ENCODE measurements at places on chromosomes 7 and 10.

GRCh38 chr7:74013539-74014272 lies 14.3 kb upstream of the ELN start:
- DNase-seq, result no peak

- no peak for DNase-seq
These were observed 79.0 kb upstream of the TMEM168 start for GRCh38 chr7:112869111-112869774.

GRCh38 chr10:43079856-43080255 lies 3.0 kb downstream of the RET start:
- DNase-seq, result no peak

GRCh38 chr7:16926283-16926682 lies 44.5 kb upstream of the AGR3 start:
- DNase-seq, result no peak

GRCh38 chr7:64947252-64948000 lies 43.4 kb downstream of the ZNF117 start:
- DNase-seq, result no peak

GRCh38 chr7:140235114-140235513 lies 58.3 kb upstream of the KDM7A start:
- DNase-seq, result no peak

- DNase-seq, result no peak
These were observed 166.7 kb upstream of the BET1 start for GRCh38 chr7:94170836-94171235.

- no peak for DNase-seq
These were observed 117.2 kb upstream of the SEMA3C start for GRCh38 chr7:81036057-81036456.

- no peak for DNase-seq
These were observed 237.9 kb downstream of the ADARB2 start for GRCh38 chr10:1499359-1499957.

- no peak for DNase-seq
These were observed 40.4 kb downstream of the PHTF2 start for GRCh38 chr7:77838929-77839491.

- no peak for DNase-seq
These were observed 139.7 kb upstream of the ABCB5 start for GRCh38 chr7:20475756-20476155.

DNA sequence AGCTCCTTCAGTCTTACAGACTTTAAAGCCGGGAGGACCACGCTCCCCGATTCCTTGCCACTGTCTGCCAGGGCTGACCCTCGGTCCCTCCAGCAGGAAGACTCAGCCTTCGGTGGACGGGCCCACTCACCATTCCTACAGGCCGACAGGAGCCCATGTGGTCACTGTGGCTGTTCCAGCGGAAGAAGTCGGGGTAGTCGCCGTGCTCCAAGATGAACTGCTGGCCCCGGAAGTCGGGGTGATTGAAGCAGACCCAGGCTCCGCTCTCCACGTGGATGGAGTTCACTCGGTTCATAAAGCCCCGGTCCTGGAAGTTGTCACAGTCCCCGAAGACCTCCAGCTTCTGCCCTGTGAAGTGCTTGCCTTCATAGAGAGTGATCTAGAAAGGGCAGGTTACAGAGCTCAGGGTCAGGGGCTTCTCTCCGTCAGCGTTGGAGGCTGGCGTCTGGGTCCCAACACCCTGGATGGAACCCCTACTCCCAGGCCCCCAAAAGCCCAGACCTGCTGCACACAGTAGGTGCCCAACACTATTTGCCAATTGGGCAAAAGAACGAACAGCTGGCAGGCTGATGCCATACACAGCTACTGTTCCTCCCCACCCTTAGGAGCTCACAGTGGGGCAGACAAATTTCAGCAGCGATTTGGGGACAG lies 1.9 kb downstream of the CRYGN start:
- DNase-seq, result no peak

DNA sequence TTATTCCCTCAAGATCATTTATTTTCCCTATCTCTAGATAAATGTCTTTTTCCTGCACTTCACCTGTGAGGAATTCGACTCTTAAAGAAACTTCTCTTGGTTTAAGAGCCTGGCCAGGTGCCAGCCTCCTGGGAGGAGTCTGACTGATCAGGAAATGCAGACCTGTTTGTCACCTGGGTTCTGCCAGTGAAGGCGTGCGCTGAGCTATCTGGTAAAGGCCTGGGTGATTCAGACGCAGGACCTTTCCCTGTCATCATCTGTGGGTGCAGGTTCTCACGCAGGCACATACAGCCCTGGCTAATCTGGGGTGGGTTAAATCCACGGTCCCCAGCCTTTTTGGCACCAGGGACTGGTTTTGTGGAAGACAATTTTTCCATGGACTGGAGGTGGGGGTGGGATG lies 65.3 kb upstream of the AQP1 start:
- DNase-seq, result no peak

GRCh38 chr7:4205828-4206227 lies 476.3 kb upstream of the FOXK1 start:
- no peak for DNase-seq

DNA sequence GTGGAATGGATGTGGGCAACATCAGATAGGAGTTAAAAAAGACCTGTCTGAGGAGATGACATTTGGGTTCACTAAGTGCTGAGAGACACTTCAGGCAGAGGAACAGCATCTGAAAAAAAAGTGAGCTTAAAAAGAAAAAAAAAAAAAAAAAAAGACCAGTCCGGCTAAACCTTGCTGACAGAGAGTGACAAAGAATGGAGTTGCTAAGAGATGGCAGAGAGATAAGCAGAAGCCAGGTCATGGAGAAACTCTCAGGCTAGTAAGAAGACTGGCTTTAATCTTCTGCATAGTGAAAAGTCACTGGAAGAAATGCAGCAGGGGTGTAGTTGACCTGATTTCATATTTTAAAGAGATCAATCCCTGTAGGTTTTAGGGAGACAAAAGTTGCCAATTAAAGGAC lies 711.1 kb upstream of the SEMA3D start:
- no peak for DNase-seq

GRCh38 chr10:126945351-126946030 lies 40.3 kb downstream of the DOCK1 start:
- no peak for DNase-seq

DNA sequence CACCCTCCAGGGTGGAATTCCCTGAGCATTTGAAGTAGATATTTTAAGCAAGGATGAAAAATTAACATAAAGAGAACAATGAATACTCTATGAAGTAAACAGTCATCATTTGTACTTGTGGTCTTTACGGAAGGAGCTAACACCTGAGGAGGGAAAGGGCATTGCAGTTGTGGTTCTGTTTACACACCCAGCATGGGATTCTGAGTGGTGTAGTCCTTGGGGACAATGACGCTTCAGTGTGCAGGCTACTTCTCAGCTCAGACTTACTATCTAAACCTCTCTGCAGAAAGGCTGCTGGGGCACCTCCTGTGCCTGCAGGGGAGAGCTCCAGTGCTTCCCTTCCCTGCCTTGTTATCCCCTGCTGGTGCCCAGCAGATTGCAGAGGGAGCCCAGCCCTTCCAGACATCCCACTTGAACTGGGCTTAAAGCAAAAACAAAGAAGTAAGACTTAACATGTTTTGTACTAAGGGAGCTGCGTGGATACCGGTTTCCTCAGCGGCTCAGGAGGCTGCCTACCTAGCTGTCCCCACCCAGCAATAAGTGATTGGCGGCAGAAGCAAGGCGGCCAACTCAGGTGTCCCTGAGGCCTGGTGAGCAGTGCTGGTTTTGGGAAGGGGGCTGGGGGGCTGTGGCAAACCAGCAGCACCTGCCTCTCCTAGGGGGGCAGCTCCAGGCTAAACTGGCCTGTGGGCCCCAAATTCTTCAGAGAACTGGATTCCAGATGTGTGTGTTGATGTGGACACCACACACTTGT lies 89.1 kb downstream of the CELF2 start:
- DNase-seq, result no peak

GRCh38 chr10:42937649-42938180 lies 139.2 kb upstream of the RET start:
- DNase-seq, result no peak

GRCh38 chr10:17838080-17838648 lies 29.0 kb downstream of the MRC1 start:
- no peak for DNase-seq

DNA sequence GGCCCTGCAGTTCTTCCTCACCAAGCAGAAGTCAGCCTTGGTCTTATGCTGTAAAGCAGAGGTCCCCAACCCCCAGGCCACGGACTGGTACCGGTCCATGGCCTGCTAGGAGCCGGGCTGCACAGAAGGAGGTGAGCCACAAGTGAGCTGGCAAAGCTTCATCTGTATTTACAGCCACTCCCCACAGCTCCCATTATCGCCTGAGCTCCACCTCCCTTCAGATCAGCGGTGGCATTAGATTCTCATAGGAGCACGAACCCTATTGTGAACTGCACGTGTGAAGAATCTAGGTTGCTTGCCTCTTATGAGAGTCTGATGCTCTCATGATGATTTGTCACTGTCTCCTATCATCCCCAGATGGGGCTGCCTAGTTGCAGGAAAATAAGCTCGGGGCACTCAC lies 87.6 kb upstream of the NEBL start:
- no peak for DNase-seq

DNA sequence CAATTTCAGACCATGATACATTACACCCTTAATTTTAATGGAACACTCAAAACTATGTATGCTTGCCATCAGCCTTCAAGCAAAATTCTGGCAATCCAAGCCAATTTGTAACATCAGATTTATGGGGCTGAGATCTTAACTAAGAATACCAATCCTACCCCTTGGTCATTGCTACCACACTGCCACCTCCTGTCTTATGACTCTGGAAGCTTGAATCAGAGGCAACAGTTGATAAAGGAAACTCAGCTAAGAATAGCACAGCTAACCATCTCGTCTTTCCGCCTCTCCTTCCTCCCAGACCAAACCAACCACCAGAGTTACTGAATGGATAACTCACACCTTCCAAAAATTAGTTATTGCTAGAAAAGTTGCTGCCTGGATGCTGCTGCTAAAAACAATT lies 7.4 kb downstream of the IGF2BP3 start:
- no peak for DNase-seq

DNA sequence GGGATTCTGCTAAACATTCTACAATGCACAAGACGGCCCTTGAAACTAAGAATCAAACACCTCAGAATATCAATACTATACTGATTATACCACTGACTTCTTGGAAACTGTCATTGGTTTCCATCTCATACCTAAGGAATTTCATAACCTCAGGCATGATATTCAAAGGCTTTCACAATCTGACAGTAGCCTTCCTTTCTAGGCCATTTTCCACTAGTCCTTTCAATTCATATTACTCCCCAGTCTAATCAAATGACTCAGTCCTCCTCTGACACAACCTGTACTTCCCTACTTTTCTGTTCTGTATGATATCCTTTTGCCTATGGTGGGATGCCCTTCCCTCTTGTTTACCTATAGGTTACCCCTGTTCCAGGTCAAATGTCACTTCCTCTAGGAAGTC lies 48.3 kb downstream of the CSTF2T start:
- DNase-seq, result no peak

- no peak for DNase-seq
These were observed 22.1 kb downstream of the HSPA12A start for GRCh38 chr10:116720241-116720643.

DNA sequence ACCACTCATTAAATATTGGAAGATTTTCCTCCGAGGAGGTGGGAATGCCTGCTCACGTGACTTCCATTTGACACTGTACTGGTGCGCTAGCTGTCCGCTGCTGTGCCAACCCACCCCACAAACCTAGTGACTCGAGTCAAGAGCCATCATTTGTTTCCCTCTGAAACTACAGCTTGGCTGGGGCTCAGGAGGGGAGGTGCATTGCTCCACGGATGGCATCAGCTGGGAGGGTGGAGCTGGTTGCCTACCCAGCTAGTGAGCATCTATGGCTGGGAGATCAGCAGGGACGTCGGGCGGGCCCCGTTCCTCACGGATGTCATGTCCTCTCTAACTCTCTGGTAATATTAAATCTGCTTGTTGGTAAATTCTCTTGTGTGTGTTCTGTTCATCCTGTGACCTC lies 9.5 kb upstream of the FOXL3 start:
- DNase-seq, result no peak

- no peak for DNase-seq
These were observed 14.0 kb upstream of the EIF5AL1 start for GRCh38 chr10:79498291-79498829.

- DNase-seq, result no peak
These were observed 260.4 kb downstream of the CDK14 start for GRCh38 chr7:90856351-90857070.

GRCh38 chr7:20201380-20201779 lies 15.8 kb downstream of the MACC1 start:
- DNase-seq, result no peak

DNA sequence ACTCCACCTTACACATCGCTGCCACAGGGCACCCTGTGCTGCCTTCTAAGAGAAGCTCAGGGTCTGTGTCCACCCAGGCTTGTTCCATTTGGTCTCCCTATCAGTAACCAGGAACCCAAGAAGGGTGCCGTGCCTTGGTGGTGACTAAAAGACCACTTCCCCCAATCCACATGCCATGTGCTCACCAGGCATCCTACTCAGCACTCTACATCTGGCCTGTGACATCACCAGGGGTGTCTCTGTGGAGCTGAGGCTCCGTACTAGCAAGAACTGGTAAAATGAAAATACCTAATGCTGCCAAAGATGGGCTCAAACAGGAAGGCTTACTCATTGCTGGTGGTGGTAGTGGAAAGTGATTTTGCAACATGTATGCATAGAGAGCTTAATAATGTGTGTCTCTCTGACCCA lies 19.0 kb upstream of the C10orf71 start:
- DNase-seq, result no peak
